ENCODE measurements at places on chromosomes 16 and 17. TPM values are rescaled to one million over a fixed set of nuclear protein-coding genes. Genes with fewer than 3 reads are reported as not detected.

- DNase-seq = no peak
Observed at GRCh38 chr16:29784157-29784556, 6.1 kb downstream of the ZG16 start.

DNA sequence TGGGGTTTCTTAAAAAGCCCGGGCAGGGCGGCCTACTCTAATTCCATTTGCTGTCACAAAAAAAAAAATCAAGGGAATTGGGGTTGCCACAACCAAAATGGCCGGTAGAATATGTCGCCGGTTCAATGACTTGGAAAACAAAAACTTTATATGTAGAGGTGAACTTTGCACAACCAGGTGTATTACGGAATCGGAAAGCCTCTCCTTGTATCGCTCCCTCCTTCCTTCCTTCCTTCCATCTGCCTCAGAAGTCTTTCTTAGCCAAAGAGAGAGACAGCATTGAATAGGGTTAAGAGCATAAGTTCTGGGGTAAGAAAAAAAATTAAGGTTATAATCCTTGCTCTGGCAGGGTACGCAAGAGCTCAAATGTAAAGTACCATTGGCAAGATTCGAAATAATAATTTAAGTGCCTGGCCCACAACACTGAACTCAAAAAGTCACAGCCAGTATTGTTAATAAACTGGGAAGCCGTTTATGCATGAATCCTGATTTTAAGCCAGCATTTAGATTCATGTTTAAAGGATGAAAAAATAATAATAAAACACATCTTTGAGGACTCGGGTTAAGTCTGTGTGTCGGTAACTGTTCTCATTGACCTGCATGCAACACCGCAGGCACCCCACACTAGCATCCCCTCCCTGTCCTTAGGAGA lies 522 bp upstream of the GLG1 start:
- no peak for DNase-seq

- peak; percentile 57 for DNase-seq
Observed at GRCh38 chr16:30923554-30924075, at the start of gene FBXL19. Gene FBXL19 (plus strand): TSS chr16:30923572. CDS start chr16:30925755, 2,183 bp downstream.

Gene KRTAP1-1
- not detected for total RNA-seq

Gene NACA2
- total RNA-seq = not detected

Measured in activated CD8-positive, alpha-beta memory T cell treated with anti-CD3 and anti-CD28 coated beads, Interleukin-2, amount 10 ng/mL, durations not matched to agents 7 days and 5 days (primary cell).